ENCODE measurements at places on chromosomes 11 and 22.

- no peak for DNase-seq
Measured at GRCh38 chr11:134228625-134229024, 4.2 kb downstream of the VPS26B start.

- no peak for DNase-seq
Measured at GRCh38 chr22:40396882-40397281, 26.5 kb downstream of the SGSM3 start.

- DNase-seq, result no peak
Measured at GRCh38 chr11:134942681-134943080, 530.6 kb upstream of the B3GAT1 start.

GRCh38 chr11:9700105-9700801, 36.4 kb downstream of the SWAP70 start:
- DNase-seq, result no peak

Measured in stimulated activated CD8-positive, alpha-beta memory T cell treated with anti-CD3 and anti-CD28 coated beads, Interleukin-2, amount 100 ng/mL, for 1 hour (primary cell).